Suppressor macrophage treated with lipopolysaccharide for 1 hour (primary cell): ENCODE measurements at places on chromosomes 6 and 20.

- DNase-seq = no peak
These were observed 176.3 kb downstream of the TBXT start for GRCh38 chr6:165991341-165991740.

GRCh38 chr6:69622230-69622629 lies 174.6 kb downstream of the LMBRD1 start:
- no peak for DNase-seq

DNA sequence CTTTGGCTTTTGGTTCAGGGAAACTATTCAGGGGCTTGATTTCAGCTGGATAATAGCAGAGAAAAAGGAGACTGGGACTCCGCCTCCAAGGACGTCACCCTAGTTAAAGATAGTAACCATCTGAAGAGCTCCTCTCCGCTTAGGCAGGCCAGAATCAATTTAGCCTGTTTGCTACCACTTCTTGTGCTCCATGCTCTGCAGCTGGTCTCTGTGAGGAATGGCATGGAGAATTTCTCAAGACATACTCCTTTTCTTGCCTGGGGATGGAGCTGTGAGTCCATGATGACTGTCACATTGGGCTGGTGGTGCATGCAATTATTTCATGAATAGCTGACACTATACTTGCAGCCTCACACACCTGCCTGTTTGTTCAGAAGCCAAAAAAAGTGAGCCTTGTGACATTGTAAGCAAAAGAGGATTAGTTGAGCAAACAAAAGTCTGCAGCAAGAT lies 61.4 kb downstream of the TXLNB start:
- peak; percentile 14 for DNase-seq

GRCh38 chr20:9109566-9109965 lies 40.7 kb downstream of the PLCB4 start:
- DNase-seq = no peak

- DNase-seq = no peak
These were observed 443.0 kb downstream of the TFAP2B start for GRCh38 chr6:51261691-51262090.

GRCh38 chr20:58141496-58141895 lies 87.0 kb downstream of the ANKRD60 start:
- no peak for DNase-seq

DNA sequence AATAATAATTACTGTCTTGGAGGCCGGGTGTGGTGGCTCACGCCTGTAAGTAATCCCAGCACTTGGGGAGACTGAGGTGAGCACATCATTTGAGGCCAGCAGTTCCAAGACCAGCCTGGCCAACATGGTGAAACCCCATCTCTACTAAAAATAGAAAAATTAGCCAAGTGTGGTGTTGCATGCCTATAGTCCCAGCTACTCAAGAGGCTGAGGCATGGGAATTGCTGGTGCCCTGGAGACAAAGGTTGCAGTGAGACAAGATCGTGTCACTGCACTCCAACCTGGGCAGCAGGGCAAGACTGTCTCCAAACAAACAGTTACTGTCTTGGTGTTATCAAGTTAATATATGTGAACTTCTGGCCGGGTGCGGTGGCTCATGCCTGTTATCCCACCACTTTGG lies 4.9 kb downstream of the RRP36 start:
- no peak for DNase-seq

DNA sequence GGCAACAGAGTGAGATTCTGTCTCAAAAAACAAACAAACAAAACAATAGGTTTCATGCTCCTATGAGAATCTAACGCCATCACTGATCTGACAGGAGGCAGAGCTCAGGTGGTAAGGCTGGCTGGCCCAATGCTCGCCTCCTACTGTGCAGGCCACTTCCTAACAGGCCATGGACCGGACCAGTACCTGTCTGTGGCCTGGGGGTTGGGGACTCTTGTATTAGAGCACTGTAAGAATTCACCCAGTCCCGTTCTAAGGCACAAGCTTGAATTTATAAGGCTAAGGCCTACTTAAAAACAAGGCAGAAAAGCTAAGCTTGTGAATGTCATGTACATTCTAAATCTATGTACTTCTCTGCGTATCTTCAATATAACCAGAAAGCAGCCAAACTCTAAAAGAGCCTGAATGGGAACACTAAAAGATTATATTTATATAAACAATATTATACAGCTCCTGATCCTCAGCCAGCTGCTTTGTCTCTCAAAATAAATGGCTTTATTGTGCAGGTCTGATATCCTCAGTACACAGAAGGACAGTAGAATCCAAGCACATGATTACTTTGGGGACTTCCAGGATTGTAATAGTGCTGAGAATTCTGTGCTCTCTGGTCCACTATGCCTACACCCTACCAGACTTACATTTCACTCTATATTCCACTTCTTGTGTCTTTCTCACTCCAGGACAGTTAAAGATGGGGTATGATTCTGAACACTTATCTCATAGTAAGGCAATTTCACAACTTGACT lies 64.5 kb upstream of the DST start:
- peak; percentile 22 for DNase-seq

GRCh38 chr6:52253494-52253893 lies 9.2 kb upstream of the IL17F start:
- no peak for DNase-seq
